Occipital lobe (tissue), 3 donors: ENCODE measurements at places on chromosomes 2 and 18. TPM values are rescaled to one million over a fixed set of nuclear protein-coding genes. Genes with fewer than 3 reads are reported as not detected.

Gene RAB27B
- 35.1 TPM for total RNA-seq

Gene CCDC85A
- total RNA-seq: 38.8 TPM

Gene ACTG2
- 0.62 TPM for total RNA-seq

Gene CYP27C1
- 2.2 TPM for total RNA-seq

Gene FABP1
- not detected for total RNA-seq

Gene SOCS6
- 59.6 TPM for total RNA-seq

Gene NOP58
- 68.2 TPM for total RNA-seq

Gene ZC3H8
- total RNA-seq: 26.0 TPM

Gene PDCD1
- not detected for total RNA-seq

Gene CASP8
- total RNA-seq: 2.2 TPM

Gene TXNL1
- total RNA-seq: 55.7 TPM

Gene RAX
- total RNA-seq: not detected

Gene FAM124B
- 7.8 TPM for total RNA-seq

Gene GPR75
- total RNA-seq: 15.8 TPM

Gene SNED1
- total RNA-seq: 3.3 TPM

Gene MDH1B
- total RNA-seq: 2.5 TPM

Gene NT5DC4
- total RNA-seq: not detected

Gene ICOS
- not detected for total RNA-seq

Gene CDCA7
- total RNA-seq: 17.3 TPM

Gene IRS1
- 13.9 TPM for total RNA-seq

Gene HDAC4
- total RNA-seq: 30.9 TPM

Gene KCNG2
- 0.31 TPM for total RNA-seq

Gene ZAP70
- total RNA-seq: 1.1 TPM

Gene CASP10
- total RNA-seq: 2.0 TPM

Gene SPP2
- not detected for total RNA-seq

Gene ABCG5
- total RNA-seq: under 0.01 TPM

Gene SKA1
- 2.3 TPM for total RNA-seq

Gene HYCC2
- total RNA-seq: 54.4 TPM

Gene INO80B
- total RNA-seq: 15.3 TPM

Gene FTCDNL1
- total RNA-seq: 3.3 TPM

Gene MAP3K19
- 0.78 TPM for total RNA-seq

Gene ANKRD44
- 170 TPM for total RNA-seq

Gene FN1
- 85.5 TPM for total RNA-seq

Gene DLX2
- total RNA-seq: 3.3 TPM

Gene TRIM43B
- total RNA-seq: not detected
